ENCODE measurements at places on chromosomes 6 and 20.

DNA sequence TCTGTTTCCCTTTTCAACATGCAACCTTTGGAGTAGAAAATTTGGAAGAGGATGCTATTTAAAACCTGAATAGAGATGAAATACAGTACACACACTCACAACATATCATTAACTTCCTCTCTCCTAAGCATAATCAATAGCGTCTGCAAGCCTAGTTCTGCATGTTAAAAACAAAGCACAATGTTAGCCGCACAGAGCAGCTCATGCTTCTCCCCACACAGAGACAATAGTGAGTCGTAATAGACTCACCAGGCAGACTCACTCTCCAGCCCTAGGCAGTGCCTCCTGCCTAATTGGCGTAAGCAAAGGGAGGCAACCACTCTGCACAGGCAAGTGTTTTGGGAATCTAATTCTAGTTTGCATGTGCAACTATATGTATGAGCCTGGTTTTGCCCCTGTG, 45.8 kb upstream of the ARID1B start:
- no peak for DNase-seq

- no peak for DNase-seq
Measured at GRCh38 chr6:86683132-86683908, 254.0 kb upstream of the HTR1E start.

DNA sequence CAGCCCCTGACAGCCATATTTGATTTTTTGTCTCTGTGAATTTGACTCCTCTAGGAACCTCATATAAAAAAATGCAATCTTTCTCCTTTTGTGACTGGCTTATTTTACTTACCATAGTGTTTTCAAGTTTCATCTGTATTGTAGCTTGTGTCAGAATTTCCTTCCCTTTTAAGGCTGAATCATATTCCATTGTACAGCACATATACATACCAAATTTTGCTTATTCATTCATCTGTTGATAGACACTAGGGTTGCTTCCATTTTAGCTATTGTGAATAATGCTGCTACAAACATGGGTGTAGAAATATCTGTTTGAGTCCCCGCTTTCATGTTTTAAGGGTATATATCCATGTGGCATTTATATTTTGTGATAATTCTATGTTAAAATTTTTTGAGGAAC, 49.2 kb upstream of the RNF217 start:
- DNase-seq = no peak

- no peak for DNase-seq
Measured at GRCh38 chr20:32972181-32973076, 31.8 kb downstream of the SUN5 start.

DNA sequence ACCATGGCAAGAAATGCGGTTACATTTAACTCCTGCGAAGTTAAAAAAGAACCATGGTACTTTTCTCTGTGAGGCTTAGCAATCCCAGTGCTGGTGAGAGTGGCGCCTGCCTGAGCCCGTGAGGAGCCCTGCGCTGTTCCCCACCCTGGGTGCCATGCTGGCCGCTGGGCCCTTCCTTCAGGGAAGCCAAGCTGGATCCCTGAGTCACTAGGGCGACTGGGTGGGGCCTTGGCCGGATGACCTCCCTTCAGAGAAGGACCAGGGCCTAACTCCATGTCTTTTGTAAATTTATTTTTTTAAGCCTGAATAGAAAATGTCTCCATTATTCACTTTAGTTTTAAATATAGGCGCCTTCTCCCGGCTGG, 209.1 kb downstream of the ERMARD start:
- no peak for DNase-seq

Data from AG04449 (cell line).